ENCODE measurements at places on chromosomes 7 and 10.

DNA sequence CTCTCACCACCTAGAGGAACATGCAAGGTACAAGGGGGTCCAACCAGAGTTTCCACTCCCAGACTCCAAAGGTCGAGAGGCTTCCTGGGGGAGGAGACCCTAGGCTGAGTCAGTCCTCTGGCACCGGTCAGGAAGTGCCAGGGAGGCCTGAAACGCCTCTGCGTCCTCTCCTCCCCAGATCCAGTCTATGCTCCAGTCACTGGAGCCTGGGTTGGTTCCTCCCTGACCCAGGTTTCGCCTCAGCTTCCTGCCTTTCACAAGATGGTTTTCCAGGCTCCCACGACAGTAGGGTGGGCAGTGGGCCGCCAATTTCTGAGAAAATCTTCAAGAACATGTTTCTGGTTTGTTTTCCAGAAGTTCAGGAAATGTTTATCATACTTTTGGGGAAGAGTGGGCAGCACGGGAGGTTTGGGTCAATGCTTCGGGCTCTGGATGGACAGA, 30.0 kb downstream of the DUSP5 start:
- H3K4me3 ChIP-seq, result no peak overlapping the region
- no peak overlapping the region for H3K27ac ChIP-seq
- no peaks in the 10 kb centered on the region for H3K36me3 ChIP-seq
- no peak for DNase-seq

GRCh38 chr7:74028321-74028838, 407 bp downstream of the ELN start:
- H3K4me3 ChIP-seq, result peak overlapping the region; percentile 60
- peaks cover 29% of the 10 kb centered on the region for H3K27me3 ChIP-seq
- H3K36me3 ChIP-seq, result no peaks in the 10 kb centered on the region
- no peak for DNase-seq
- peak overlapping the region; percentile 79 for H3K27ac ChIP-seq

DNA sequence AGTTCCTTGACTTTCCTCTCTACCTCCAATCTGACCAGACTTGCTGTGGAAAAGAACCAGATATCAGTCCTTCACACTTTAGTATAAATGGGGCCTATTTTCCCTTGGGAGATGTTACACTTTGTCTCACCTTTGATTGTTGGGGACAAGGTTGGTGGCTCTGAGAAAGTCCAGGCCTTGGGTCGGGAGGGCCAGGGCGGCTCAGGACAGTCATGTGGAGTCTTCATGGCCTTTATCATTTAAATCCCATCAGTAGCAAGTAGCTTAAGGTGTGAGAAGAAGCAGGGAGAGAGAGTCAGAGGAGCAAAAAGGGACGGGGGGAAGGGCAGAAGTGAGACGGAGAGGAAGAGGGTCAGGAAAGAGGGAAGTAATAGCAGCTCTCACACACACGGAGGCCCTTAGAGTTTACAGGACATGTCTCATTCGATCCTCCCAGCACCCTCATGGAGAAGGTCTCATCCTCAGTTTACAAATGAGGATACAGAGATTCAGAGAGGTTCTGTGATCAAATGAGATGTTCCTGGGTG, 40.5 kb downstream of the TBATA start:
- no peaks in the 10 kb centered on the region for H3K36me3 ChIP-seq
- no peak overlapping the region for H3K4me3 ChIP-seq
- no peak overlapping the region for H3K27ac ChIP-seq

GRCh38 chr7:101465576-101466196, 103.0 kb downstream of the COL26A1 start:
- H3K27me3 ChIP-seq, result no peaks in the 10 kb centered on the region
- H3K4me1 ChIP-seq, result no peaks in the 10 kb centered on the region
- H3K4me3 ChIP-seq, result no peak overlapping the region
- no peak overlapping the region for H3K27ac ChIP-seq

- no peaks in the 10 kb centered on the region for H3K4me1 ChIP-seq
- DNase-seq, result no peak
- H3K4me3 ChIP-seq, result no peak overlapping the region
- H3K27ac ChIP-seq, result no peak overlapping the region
Measured at GRCh38 chr10:119981826-119982225, 89.3 kb downstream of the SEC23IP start.

GRCh38 chr7:128918016-128918665, 7.6 kb upstream of the KCP start:
- H3K27ac ChIP-seq, result no peak overlapping the region
- H3K4me1 ChIP-seq, result peaks cover 11% of the 10 kb centered on the region
- peaks cover 50% of the 10 kb centered on the region for H3K27me3 ChIP-seq
- H3K36me3 ChIP-seq, result no peaks in the 10 kb centered on the region
- H3K4me3 ChIP-seq, result no peak overlapping the region

DNA sequence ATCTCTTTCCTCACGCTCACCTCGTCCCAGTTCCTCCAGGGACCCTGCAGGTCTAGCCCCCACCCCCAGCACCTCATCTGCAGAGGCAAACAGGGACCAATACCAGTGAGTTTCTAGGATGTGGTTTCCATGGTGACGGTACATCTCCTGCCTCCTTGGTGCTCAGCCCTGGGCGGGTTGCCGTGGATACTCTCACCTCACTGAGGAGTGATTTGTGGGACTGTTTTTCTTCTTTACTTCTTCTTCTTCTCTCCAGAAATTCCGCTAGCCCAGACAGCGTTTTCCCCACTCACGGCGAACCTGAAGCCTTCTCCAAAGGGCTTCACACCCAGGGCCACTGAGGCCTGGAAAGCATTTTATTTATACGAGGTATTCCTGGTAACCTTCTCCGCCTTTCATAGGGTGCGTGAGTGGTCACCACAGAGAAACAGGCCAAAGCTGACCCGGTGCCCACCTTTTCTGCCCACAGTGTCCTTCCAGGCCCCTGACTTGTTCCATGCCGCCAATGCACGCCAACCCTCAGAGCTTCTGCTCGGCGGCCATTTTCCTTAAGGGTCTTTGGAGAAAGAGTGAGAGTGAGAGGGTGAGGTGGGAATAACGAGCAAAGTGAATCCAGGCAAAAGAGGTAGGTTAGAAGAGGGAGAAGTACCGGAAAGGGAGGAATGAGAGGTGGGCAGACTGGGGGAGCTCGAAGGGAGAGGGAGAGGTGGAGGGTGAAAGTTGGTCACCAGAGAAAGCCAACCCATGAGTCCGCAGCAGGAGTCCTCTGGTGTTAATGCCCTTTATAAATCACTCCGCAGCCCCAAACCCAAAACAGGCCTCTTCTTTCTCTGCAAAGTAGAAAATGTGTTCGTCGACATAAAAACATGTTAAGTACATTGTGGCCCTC, 15.5 kb downstream of the FAM241B start:
- no peaks in the 10 kb centered on the region for H3K4me1 ChIP-seq
- H3K27ac ChIP-seq, result no peak overlapping the region
- DNase-seq, result no peak
- no peak overlapping the region for H3K4me3 ChIP-seq
- peaks cover 7% of the 10 kb centered on the region for H3K27me3 ChIP-seq
- H3K36me3 ChIP-seq, result no peaks in the 10 kb centered on the region

- no peaks in the 10 kb centered on the region for H3K4me1 ChIP-seq
- no peak for DNase-seq
- no peak overlapping the region for H3K27ac ChIP-seq
- H3K4me3 ChIP-seq, result no peak overlapping the region
- no peaks in the 10 kb centered on the region for H3K36me3 ChIP-seq
Measured at GRCh38 chr7:41578700-41579099, 124.2 kb downstream of the INHBA start.

DNA sequence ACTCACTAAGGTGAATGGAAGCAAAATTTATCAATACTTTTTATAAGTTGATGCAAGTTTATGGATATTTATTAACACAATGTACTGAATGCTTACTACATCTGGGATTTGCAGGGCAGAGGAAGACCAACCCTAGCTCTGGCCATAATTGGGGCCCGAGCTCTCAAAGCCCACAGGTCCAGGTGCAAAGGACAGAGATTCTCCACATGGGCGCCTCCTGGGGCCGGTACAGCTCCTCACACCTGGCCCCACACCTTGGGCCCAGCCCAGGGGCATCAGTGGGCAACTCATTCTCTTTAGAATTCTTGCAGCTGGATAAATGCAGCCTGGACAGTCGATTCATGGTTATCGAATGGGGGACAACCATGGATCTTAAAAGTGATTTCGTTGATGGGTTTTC, 47.1 kb downstream of the CALML3 start:
- DNase-seq, result peak; percentile 20
- no peaks in the 10 kb centered on the region for H3K4me1 ChIP-seq

- H3K27me3 ChIP-seq, result no peaks in the 10 kb centered on the region
- H3K27ac ChIP-seq, result no peak overlapping the region
- H3K4me1 ChIP-seq, result no peaks in the 10 kb centered on the region
- no peak for DNase-seq
Measured at GRCh38 chr7:66558660-66559465, 69.8 kb upstream of the KCTD7 start.

GRCh38 chr7:140426130-140426529, 22.3 kb downstream of the RAB19 start:
- H3K4me3 ChIP-seq, result no peak overlapping the region
- H3K36me3 ChIP-seq, result no peaks in the 10 kb centered on the region
- no peaks in the 10 kb centered on the region for H3K4me1 ChIP-seq
- H3K27ac ChIP-seq, result no peak overlapping the region
- no peaks in the 10 kb centered on the region for H3K27me3 ChIP-seq

DNA sequence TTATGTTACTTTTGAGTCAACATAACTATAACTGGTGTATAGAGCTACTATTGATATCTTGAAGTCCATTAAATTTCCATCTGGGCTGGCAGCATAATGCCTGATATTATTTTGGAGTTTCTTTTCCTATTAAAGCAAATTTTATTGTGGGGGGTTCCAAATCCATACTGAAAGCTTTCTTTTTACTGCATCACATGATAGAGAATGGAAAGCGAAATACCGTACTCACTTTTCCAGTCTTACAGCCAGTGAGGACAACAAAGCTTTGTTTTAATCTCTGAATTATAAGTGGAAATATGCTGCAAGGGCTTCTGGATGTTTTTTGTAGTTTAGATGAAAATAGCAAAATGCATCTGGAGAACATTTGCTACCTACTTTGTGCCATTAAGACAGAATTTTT, 477.5 kb upstream of the SEMA3D start:
- no peaks in the 10 kb centered on the region for H3K4me1 ChIP-seq
- H3K27me3 ChIP-seq, result no peaks in the 10 kb centered on the region
- DNase-seq, result no peak
- no peak overlapping the region for H3K27ac ChIP-seq
- H3K4me3 ChIP-seq, result no peak overlapping the region
- no peaks in the 10 kb centered on the region for H3K36me3 ChIP-seq

- H3K36me3 ChIP-seq, result no peaks in the 10 kb centered on the region
- no peaks in the 10 kb centered on the region for H3K4me1 ChIP-seq
- H3K4me3 ChIP-seq, result no peak overlapping the region
- no peak for DNase-seq
- H3K27ac ChIP-seq, result no peak overlapping the region
- no peaks in the 10 kb centered on the region for H3K27me3 ChIP-seq
Measured at GRCh38 chr7:44154703-44155102, 13.6 kb upstream of the MYL7 start.

DNA sequence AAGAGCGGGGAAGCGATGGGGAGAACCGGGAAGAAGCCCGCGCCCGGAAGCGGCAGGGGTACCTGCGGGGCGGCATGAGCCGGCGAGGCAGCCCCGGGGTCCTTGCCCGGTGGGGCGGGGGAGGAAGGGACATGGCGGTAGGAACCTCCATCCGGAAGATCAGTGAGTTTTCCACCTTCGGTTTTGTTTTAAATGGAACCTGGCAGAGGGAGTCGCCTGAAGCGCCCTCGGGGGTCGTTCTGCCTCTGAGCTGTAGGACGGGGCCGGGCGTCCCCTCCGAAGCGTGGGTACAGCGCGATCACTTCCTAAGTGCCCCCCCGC, 471 bp downstream of the PFKP start:
- peak overlapping the region; percentile 87 for H3K4me3 ChIP-seq
- no peak for DNase-seq
- peaks cover 16% of the 10 kb centered on the region for H3K4me1 ChIP-seq
- peaks cover 23% of the 10 kb centered on the region for H3K27me3 ChIP-seq

DNA sequence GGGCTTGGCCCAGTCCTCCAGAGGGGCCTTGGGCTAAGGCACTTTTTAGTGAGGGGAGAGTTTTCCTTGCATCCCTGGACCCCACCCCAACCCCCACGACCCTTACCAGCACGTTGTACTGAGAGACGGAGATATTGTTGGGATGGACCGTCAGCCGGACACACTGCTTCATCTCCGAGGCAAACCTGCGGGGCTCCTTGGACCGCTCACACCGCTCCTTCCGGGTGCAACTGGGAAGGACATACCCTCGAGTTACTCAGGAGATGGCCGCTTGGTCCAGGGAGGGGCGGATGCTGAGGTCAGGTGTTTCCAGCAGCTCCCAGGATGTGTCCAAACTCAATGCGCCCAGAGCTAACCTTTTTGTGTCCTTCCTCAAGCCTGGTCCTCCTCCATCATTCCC, 348.0 kb downstream of the PLXNA4 start:
- H3K27ac ChIP-seq, result no peak overlapping the region
- no peaks in the 10 kb centered on the region for H3K27me3 ChIP-seq
- no peaks in the 10 kb centered on the region for H3K36me3 ChIP-seq
- H3K4me3 ChIP-seq, result no peak overlapping the region
- DNase-seq, result no peak

DNA sequence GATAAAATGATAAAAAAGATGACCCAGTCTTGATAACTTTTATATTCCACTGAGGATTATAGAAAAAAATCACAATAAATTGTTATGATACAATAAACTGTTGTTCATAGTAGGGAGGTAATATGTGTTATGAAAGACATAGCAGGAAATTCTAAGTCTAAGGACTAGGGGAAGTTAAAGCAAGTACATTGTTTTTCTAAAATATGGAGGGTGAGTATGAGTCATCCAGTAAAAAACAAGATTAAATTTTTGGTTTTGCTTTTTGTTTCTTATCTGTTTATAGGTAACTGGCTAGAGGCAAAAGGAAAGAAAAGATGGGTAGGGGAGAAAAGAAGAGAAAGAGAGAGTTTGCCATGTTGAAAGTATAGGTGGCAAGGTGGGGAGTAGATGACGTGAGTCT, 188.4 kb downstream of the POLR1F start:
- no peaks in the 10 kb centered on the region for H3K4me1 ChIP-seq
- no peak for DNase-seq
- no peaks in the 10 kb centered on the region for H3K36me3 ChIP-seq
- H3K27ac ChIP-seq, result no peak overlapping the region
- no peaks in the 10 kb centered on the region for H3K27me3 ChIP-seq
- H3K4me3 ChIP-seq, result no peak overlapping the region

- no peak overlapping the region for H3K27ac ChIP-seq
- peaks cover 20% of the 10 kb centered on the region for H3K4me1 ChIP-seq
- no peak for DNase-seq
- no peaks in the 10 kb centered on the region for H3K36me3 ChIP-seq
Measured at GRCh38 chr7:102897211-102897631, 15.6 kb upstream of the LRRC17 start.

- no peak overlapping the region for H3K4me3 ChIP-seq
- H3K4me1 ChIP-seq, result peaks cover 20% of the 10 kb centered on the region
- H3K27me3 ChIP-seq, result no peaks in the 10 kb centered on the region
Measured at GRCh38 chr7:37109016-37109683, 339.5 kb downstream of the ELMO1 start.

DNA sequence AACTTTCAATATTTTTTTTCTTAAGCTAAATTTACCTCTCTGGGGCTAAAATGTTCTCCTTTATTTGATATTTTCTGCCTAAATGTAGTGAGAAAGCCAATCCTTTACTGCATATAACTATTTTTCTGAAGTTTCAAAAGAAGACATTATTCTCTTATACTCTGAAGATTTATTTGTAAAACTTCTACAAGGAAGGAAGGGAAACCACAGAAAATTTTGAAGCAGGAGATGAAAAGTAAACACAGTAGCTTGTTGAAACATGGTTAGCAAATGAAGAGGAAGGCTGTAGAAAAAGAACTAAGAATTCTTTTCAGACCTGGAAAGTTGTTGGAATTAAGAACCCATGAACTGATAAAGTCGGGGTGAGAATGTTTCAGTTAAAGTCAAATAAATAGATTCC, 330.3 kb downstream of the HGF start:
- no peak for DNase-seq
- H3K4me3 ChIP-seq, result no peak overlapping the region
- H3K4me1 ChIP-seq, result no peaks in the 10 kb centered on the region
